ENCODE measurements at places on chromosomes 6 and 20.

DNA sequence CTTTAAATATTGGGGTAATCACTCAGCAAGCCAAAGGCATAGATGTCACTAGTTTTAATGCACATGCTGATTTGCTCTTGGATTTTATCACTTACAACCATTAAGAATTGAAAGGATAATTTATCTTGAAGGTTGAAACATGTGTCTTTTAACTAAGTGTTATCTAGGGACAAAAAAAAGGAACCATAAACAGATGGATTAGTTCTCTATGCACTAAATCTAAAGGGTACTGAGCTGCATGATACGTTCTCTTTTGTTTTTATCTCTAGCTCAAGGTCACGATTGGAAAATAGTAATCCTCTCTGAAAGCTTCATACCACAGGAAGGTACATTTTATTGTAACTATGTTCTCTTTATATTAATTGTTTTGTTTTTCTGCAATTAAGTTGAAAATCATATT is 1426.6 kb downstream of the GRIK2 start:
- no peak for DNase-seq

GRCh38 chr6:11632231-11632630 is 94.7 kb downstream of the TMEM170B start:
- no peak for DNase-seq

DNA sequence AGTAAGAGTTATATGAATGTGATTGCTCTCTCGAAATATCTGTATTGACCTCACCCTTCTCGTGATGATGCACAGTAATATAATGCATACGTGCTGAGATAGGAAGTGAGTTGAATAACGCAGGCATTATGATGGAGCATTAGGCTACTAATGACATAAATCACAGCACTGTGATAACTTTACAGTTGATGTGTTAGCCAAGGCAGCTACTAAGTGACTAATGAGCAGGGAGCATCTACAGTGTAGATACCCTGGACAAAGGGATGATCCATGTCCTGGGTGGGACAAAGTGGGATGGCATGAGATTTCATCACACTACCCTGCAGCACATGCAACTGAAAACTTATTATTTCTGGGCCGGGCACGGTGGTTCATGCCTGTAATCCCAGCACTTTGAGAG is 68.4 kb downstream of the HDGFL1 start:
- no peak for DNase-seq

DNA sequence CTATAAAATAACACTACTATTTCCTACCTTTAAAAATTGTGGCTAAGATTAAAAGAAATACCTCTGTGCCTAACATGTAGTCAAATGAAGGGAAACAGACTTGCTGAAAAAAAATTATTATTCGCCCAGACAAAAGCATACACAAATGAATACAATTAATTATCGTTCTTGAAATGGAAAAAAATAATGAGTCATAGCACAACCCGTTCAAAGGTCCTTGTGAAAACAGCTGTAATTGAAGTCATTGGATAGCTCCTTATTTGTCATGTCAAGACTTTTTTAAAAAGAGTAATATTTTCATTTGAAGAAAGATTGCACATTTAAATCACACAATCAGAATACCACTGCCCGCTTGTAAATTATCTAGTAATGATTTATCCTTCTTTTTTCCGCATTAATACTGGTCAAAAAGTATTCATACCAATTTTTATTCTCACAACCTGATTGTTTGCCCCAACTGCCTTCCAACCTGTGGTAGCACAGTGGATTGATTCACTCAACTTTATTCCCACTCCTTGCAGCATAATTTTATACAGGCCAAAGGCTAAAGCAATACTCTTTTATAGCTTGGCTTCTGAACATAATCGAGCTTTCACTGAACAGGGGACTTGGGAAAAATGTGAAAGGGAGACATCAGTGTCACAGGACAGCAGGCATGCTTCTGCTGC is 655.2 kb upstream of the MAP3K7 start:
- no peak for DNase-seq

DNA sequence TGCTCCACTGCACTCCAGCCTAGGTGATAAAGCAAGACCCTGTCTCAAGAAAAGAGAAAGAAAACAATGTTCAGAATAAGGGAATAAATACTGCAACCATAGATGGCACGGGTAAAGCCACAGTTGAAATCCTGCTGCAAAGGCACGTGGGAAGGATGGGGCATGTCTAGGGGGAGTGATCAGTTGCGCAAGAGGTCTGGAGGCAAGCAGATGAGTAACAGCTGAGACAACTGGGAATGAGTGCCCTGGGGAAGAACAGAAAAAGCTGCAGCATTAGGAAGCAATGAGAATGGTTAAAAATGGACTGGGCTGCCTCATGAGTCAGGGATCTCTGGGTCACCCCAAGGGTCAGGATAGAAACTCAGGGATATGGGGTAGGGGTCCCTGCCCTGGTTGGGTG is 96.3 kb downstream of the GMPR start:
- DNase-seq: no peak

DNA sequence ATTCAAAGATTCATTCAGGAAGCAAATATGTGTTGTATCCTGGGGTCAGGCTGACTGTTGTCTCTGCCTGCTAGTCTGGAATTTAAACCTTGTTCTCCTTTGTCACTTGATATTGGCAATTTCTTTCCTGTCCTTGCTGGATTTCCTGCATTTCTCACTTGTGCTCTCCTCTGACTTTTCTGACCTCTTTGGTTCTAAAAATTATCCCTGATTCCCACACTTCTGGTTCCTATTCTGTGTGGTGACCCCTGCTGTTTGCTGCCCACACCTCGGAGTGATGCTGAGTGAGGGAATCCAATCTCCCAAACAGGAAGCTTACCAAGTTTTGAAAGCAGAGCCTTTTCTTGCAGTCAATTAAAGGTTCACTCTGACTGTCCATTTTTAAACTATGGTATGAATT is 345.3 kb downstream of the CDKAL1 start:
- DNase-seq: no peak

GRCh38 chr6:136553166-136553787 is 3.1 kb upstream of the MAP7 start:
- no peak for DNase-seq

DNA sequence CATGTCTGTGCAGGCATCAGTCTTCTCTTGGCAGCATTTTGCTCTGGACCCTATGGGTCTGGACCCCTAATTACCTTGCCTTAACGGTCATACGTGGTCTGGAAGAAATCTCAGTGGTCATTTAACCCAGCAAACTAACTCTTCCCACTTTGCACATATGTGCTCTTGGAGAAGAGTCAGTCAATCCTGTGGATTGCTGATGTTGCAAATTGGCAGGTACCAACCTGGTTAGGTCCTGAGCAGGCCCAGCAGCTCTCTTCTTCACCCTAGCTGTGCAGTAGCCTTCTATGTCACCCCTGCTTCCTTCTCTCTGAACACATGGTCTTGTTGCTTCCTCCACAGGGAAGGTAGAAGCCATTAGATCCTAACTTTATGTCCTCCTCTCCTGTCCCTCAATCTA is 1.6 kb downstream of the CEP43 start:
- no peak for DNase-seq

- DNase-seq: no peak
Observed at GRCh38 chr6:30345852-30346251, 896 bp downstream of the RPP21 start.

DNA sequence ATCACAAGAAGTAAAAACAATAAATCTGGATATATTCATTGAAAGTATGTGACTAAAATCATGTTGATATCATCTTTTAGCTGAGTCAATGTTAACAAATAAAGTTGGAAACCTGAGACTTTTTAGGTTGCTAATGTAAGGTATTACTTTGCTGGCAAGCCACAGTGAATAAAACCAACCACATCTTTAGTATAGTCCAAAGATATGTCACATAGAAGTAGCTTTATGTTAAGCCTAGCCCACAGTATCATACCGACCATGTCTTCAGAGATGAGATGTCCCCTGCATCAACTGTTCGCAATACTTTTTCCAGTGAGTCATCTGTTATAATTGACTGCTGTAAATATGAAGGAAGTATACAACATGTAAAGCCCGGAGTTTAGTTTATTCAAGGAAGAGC is 107.6 kb upstream of the MCHR2 start:
- DNase-seq: no peak

GRCh38 chr6:25173246-25173645 is 105.9 kb upstream of the CARMIL1 start:
- no peak for DNase-seq

DNA sequence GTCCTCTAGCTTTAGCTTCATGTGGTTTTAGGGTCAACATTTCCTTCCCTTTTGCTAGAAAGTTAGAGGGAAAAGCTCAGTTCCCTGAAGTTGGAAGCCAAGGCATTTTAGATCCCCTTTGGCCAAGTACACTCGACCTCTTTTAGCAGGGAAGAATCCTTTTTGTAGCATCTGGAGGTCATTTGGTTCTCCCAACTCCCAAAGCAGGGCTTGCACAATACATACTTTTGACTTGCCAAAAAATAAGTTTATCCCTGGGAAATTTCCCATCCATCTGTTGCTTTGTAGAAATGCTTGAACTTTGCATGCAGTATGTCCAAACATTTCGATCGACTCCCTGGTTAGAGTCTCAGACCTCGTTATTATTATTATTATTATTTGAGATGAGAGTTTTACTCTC is 4.6 kb upstream of the EDEM2 start:
- no peak for DNase-seq

DNA sequence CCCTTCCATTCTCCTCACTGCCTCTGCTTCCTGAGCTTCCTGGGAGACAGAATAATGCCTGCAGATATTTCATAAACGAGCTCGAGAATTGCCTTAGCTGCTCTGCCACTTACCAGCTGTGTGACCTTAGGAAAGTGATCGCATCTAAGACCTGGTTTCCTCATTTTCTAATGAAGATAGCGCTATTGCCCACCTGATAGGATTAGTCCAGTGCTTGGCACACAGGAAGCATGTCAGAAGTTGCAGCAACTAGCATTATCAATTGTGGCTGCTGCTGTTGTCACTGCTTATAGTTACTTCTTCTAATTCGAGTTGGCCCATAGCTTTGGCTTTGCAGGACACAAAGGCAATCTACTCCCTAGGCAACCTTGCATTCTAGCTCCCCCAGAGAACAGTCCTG is 305.5 kb upstream of the SGK1 start:
- DNase-seq: no peak

DNA sequence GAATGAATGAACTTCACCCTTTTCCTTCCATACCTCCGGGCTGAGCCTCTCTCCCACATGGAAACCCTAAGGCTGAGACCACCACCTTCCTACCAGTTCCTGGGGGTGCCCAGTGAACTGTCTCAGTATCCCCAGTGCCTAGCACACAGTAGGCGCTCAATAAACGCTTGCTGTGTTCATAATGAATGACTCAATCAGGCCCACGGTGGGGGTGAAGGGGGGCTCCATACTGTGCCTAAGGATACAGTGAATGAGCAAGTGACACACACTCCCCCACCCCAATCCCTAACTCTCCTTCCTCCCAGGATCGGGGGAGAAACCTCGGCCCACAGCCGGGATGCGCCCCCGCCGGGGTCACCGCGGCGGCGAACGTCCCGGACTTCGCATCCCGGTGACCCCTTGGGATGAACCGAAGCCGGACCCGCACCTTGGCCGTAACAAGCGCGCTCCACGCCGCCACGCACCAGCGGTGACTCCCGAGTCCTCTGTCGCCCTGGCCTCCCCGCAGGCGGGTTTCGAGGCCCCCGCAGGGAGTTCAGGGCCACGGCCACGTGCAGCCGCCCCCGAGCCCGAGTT is 592 bp downstream of the KCNG1 start:
- DNase-seq: no peak

DNA sequence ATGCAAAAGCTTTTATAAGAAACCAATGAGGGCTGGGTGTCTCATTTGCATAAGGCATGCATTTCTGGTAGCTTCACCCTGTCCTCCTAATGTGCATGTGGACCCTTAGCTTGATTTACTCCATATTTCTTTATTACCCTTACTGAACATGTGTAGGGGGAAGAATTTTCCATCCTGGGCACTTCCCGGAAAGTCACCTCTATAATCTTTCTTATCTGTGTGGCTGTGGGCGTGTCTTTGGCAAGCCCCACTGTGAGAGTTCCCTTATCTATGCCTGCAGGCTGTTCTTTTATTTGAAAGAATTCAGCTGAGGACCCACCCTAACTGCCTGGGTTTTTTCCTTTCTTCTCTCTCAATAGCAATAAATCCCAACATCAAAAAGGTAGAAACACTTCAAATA is 627.8 kb downstream of the DOK5 start:
- DNase-seq: no peak

Data from NCI-H1105 (cell line).